ENCODE measurements at places on chromosomes 7 and 10.

GRCh38 chr7:108947526-108947925 lies 377.9 kb downstream of the DNAJB9 start:
- no peak for DNase-seq

DNA sequence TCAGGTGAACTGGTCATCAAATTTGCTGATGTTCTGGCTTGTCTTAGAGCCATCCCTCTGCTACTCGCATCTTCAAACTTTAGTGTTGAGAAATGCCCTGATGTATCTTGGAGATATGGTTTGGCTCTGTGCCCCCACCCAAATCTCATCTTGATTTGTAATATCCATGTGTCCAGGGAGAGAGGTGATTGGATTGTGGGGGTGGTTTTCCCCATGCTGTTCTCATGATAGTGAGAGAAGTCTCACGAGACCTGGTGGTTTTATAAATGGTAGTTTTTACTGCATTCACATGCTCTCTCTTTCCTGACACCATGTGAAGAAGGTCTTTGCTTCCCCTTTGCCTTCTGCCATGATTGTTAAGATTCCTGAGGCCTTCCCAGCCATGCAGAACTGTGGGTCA lies 74.0 kb upstream of the AFAP1L2 start:
- DNase-seq = no peak

GRCh38 chr10:58647376-58648112 lies 134.9 kb downstream of the BICC1 start:
- no peak for DNase-seq

DNA sequence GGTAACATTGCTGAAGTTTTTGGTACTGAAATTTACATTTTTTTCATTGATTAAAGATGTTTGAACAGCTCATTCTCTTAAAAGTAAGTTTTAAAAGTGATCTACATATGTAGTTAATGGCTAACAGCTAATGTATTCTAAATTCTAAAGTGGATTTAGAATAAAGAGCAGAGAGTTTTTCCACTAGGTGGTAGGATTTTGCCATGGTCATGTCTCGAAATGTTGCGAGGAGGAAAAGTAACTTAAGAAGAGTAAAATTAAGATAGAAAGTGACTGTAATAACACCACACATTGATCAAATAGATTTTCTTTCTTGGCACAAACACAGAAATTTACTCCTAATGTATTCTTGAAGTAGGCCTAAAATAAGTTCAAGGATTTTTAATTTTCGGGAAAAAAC lies 19.8 kb downstream of the LSMEM1 start:
- DNase-seq = no peak

DNA sequence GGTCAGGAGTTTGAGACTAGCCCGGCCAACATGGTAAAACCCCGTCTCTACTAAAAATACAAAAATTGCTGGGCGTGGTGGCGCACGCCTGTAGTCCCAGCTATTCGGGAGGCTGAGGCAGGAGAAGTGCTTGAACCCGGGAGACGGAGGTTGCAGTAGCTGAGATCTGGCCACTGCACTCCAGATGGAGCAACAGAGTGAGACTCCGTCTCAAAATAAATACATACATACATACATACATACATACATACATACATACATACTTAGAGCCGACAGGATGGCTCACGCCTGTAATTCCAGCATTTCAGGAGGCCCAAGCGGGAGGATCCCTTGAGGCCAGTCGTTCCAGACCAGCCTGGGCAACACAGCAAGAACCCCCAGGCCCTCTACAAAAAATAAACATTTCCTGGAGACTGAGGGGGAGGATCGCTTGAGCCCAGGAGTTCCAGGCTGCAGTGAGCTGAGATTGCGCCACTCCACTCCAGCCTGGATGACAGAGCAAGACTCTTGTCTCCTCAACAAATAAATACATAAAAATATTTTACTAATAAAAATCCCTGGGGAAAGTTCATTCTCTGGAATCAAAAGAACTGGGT lies 90.9 kb upstream of the TNRC18 start:
- no peak for DNase-seq

DNA sequence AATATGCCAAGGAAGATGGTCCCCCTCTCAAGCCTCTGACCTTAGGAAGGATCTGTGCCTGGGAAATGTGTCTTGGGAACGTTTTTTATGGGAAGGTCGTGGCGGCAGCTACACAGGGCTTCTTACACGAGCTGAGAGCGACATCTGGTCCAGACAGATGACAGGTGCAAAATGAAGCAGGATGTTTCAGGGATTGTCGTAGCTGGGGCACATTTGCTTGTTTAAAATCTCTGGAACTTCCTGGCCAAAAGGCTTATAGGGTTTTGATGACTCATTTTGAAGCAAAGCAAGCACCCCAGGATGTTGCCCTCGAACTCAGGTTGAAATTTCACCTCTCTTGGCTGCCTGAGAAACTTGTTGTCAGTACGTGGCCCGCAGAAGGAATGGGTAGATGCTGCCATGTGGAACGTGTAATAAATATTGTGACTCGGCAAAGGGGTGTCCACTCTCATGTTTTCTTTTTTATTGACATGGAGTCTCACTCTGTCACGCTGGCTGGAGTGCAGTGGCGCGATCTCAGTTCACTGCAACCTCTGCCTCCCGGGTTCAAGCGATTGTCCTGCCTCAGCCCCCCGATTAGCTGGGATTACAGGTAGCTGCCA lies 117.5 kb downstream of the CAMK1D start:
- no peak for DNase-seq

DNA sequence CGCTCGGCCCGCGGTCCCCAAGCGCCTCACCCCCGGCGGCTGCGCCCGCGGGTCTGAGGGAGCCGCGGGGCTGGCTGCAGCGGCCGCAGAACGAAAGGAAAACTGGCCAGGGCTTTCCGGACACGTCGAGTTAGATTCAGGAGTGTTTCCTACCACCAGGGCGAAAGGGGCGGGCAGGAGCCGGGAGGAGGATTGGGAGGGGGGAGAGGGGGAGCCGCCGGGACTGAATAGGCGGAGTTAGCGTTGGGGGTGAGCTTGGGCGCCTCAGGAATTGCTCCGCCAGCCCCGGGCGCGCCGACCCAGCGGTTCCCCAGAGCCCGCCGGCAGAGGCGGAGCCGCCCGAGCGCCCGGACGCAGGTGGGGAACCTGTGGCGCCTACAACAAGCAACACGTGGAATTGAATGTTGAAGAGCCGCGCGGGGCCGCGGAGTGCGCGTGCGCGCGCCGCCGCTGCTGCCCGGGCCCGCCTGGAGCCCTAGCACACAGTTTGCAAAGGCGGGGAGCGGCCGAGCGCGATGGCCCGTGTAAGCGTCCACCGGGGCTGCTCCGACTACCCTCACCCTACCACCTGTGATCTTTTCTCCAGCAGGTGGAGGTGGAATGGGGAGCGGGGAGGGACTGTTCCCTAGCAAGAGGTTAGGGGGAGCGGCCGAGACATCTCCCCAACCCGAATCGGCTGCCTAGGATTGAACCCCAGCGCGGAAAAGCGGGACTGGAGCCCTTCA lies at the start of gene CADPS2:
TSS of gene CADPS2 (minus strand) at position 104 of the 725 bp plus-strand sequence. CDS start 123 bp downstream, outside the sequence.
- peak; percentile 85 for DNase-seq

DNA sequence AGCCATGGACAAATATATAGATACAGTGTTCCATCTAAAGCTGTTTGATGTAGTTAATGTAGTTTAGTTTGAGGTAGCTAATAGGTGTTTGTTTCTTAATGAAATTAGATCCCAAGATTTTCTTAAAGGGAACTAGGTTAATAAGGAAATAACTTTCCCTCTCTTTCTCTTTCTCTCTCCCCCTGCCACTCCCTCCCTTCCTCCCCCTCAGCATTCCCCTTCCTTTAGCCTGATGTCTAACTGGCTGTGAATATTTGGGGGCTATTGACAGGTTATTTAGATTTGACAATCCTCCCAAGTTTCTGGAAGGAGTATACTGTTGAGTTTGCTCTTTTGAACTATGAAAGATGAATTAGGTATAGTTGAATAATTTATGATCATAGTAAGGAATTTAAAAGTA lies 65.2 kb upstream of the OIT3 start:
- no peak for DNase-seq

- peak; percentile 39 for DNase-seq
Observed at GRCh38 chr10:26890956-26891355, 30.2 kb upstream of the ABI1 start.

DNA sequence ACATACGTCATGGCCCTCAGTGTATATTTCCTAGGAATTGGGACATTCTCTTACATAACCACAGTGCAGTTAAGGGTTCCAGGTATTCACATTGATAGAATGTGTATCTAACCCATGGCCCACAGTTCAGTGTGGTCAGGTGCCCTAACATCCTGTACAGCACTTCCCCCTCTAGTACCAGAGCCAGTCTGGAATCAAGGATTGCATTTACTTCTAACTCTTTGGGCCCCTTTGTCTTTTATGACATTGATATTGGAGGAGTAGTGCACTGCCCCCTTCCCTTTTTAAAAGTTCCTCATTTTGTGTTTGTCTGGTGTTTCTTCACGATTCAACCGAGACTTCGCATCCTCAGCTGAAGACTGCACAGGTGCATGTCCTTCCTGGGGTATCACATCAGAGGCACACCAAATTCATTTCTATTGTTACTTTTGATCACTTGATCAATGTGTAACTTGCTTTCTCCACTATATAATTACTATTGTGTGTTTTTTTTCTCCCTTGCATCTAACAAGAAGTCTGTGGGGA lies 22.4 kb upstream of the NPFFR1 start:
- DNase-seq = no peak

DNA sequence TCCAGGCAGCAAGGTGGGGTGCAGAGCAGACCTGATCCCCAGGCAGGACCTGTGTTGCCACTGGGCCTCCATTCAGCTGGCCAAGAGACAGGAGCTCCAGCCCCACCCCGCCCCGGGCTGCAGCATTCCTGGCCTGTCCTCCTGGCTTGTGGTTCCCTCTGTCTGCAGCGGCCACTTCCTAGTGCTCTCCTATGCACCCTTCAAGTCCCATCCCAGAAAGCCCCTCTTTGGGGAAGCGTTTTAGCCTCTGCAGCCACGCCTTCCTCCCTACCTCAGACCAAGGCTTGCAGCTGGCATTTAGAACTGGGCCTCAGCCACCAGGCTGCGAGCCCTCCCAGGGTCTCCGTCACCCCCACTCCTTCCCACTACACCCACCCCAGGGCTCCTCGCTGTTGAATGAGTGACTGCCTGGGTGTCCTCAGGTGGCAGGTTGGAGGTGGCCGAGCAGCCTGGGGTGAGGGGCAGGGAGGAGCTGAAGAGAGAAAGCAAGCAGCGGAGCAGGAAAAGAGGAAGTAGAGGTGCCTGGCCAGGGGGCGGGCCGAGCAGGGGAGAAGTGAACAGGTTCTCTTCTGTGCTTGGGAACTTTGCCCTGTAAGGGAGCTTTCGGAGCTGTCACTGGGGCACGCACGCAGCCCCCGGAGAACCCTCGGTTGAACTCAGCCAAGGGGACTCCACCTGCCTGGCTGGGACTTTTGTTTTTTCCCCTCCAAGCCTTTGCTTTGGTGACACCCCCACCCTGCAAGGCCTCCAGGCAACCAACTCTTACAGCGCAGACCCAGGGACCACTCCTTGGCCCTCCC lies 109.1 kb upstream of the TNRC18 start:
- DNase-seq = peak; percentile 64

DNA sequence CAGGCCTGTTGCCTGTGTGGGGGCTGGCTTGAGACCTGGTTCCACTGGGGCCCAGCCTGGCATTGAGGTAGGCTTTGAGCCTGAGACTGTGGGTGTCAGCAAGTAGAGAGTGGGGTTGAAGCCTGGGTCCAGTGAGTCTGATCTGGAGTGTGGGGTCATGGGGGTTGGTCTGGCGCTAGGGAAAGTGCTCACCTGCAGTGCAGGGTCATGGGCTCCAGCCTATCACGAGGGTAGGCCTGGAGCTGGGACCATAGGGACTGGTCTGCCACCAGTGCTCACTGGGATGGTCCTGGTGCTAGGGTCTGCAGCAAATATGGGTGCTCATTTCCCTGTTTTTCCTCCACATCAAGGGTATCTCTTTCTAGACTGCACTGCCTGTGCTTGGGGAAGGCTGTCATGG lies 95.4 kb upstream of the KLF14 start:
- DNase-seq = no peak

GRCh38 chr10:110209454-110209925 lies 2.1 kb downstream of the MXI1 start:
- DNase-seq = peak; percentile 29

- DNase-seq = no peak
Observed at GRCh38 chr7:140829720-140830119, 95.0 kb downstream of the BRAF start.

- DNase-seq = no peak
Observed at GRCh38 chr7:83643739-83644138, 5.2 kb downstream of the SEMA3E start.

- DNase-seq = no peak
Observed at GRCh38 chr7:19111474-19112273, 5.8 kb downstream of the TWIST1 start.

DNA sequence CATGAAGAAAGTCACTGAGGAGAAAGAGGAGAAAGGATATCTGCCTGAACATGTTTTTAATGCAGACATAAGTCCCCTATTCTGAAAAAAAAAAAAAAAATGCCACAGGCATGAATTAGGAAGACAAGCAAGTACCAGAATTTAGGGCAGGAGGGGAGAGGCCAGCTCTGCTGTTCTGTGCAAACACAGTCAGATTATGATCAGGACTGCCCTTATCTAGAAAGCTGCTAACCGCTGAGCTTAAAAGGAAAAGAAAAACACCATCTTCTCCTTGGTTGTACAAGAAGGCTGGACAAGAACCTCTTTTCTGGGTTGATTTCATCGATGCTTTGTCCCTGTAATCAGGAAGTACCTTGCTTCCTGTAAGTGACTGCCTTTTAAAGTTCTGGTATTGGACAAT lies 15.3 kb upstream of the PWWP2B start:
- no peak for DNase-seq

GRCh38 chr7:684416-684815 lies 42.1 kb upstream of the DNAAF5 start:
- no peak for DNase-seq

GRCh38 chr10:122675278-122675677 lies 24.4 kb downstream of the C10orf120 start:
- DNase-seq = no peak

DNA sequence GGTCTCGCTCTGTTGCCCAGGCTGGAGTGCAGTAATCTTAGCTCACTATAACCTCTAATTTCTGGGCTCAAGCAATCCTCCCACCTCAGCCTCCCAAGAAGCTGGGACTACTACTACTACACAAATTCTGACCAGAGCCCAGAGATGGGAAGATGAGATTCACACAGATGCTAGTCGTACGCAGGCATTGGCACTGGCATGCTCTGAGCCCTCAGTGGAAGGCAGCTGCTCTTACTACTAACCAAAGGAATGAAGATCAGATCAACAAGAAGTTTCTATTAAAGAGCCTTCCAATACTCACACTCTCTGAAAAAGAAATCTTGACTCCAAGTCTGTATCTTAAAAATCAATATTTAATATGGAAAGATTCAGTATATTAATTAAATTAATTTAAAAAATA lies 10.7 kb downstream of the GDF2 start:
- DNase-seq = no peak

DNA sequence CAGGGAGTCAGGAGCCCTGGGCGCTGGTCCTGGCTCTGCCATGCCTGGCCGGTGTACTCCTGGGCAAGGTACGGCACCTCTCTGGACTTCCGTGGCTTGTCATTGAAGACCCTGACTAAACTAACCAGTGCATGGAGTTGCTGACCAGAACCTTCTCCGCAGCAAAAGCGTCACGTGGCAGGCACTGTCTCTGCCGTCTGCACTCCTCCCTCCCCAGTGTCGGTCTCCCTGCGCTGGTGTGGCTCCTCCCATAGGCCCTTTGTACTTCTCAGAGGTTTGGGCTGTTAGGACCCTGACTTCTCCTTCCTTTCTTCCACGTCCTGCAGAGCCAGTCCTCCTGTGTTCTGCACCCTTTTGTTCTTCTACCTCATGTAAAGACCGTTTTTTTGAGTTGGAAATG lies 100.6 kb upstream of the CREB5 start:
- peak; percentile 27 for DNase-seq

GRCh38 chr7:33578881-33579672 lies 326.3 kb upstream of the BMPER start:
- no peak for DNase-seq

GRCh38 chr7:17492437-17492836 lies 194.0 kb downstream of the AHR start:
- DNase-seq = no peak
